ENCODE measurements at places on chromosomes 12 and 14.
A peak's percentile ranks its signal among the peaks of the same experiment; 100 is the strongest.

DNA sequence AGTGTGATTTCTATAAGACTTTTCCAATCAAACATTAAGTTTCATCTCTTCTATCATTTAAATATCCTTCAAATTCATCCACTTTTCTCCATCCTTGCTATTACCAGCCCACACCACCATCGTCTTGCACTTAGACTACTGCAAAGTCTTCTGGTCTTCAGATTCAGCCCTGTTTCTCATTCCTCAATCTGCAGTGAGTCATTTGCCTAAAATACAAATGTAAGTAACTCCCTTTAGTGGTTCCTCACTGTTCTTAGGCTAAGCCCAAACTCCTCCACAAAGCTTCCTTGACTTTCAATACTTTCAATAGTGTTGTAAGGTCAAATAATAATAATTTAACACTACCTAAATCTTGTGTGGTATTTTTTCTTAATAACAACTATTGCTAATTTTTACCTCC is 83.3 kb downstream of the PLEKHG7 start:
- DNase-seq = no peak

DNA sequence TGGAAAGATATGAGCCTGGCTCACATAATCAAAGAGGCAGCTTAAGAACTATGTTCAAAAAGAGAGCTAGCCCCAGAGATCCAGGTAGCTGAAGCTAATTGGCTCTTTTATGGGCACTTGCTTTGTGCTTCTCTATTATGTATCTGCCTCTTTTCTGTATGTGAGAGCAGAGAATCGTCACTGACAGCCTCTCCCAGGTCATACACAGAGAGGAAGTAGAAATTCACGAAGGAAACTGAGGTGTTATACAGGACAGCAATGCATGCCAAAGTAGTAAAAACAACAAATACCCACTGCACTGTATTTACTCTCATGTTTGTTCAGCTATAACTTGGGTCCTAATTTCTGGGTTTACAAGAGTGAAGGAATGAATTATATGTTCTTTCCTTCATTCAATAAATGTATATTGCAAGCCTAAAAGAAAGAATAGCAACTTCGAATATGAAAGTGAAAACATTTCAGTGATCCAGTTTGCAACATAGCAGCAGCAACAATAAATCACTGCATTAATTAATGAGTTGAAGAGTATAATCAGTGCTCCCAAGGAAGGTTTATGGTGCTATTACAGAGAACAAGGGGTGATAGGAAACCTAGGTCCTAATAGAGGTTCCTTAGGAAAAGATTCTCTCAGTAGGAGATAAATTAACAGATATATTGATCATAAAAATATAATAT is 47.1 kb upstream of the ATXN7L3B start:
- DNase-seq = no peak

DNA sequence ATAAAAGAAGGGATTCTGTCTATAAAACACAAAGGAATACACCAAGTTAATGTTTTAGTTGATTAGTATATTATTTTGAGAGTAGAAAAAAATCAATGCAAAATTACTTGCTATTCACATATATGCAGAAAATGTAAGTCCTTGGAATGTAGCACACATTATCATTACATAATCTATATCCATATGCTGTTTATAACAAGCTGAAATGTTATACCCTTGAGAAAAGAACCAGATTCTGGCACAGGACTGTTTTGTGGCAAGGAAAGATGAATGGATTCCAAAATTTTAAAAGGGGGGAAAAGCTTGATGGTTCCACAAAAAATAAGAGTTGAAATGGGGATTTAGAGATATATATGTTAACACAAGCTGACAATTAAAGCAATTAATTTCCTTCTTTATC is 153.6 kb downstream of the MSRB3 start:
- DNase-seq = no peak

- DNase-seq = no peak
Observed at GRCh38 chr14:54727929-54728328, 161.0 kb downstream of the SAMD4A start.

DNA sequence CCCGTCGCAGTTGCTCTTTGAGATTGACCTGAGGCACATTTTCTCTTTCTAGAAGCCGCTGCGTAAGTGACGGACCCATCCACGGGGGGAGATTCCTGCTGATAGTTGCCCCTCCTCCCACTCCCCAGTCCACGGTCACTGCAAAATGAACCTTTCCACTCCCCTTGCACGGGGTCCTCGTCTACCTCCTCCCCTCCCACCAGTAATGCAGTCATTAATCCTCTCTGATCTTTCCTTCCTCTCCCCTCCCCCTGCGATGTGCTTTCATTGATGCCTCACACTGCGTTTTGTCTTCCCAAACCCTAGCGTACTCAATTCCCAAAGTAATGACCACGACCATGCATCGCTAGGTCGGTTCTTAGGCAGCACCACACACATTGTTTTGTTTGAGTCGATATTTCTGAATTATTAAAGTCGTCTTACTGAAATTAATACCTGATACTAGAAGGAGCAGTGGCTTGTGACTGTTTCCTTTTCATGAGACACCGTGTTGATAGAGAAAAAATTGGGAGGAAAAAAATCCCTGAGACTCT is 857 bp downstream of the ETNK1 start:
- DNase-seq = peak; percentile 31

GRCh38 chr12:42410340-42410739 is 84.4 kb downstream of the PPHLN1 start:
- no peak for DNase-seq

DNA sequence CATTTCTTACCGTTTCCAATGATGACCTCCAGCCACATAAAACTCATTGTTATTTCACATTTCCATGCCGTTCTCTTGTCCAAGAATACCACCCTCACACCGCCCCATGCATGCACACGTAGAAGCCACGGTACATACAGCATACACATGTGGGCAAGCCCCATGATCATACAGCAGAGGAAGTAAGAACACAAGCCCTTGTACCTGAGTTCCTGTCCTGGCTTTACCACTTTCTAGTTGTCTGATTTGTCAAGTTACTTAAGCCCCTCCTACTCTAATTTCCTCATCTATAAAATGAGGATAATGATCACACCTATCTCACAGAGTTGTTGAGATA is 59.9 kb downstream of the DUSP16 start:
- DNase-seq = no peak

- no peak for DNase-seq
Observed at GRCh38 chr14:51527073-51527472, 124.6 kb upstream of the FRMD6 start.

- DNase-seq = no peak
Observed at GRCh38 chr14:81802341-81802740, 268.7 kb upstream of the SEL1L start.

- no peak for DNase-seq
Observed at GRCh38 chr14:80809663-80810062, 131.9 kb downstream of the CEP128 start.
